COR-L47 (cell line): ENCODE measurements at places on chromosomes 3 and 15.

GRCh38 chr15:32717426-32718226 is at the start of gene GREM1:
TSS of gene GREM1 (plus strand) at chr15:32718004. CDS start at chr15:32730691, 12,687 bp downstream.
- DNase-seq, result no peak

GRCh38 chr15:69782809-69783208 is 314.9 kb downstream of the TLE3 start:
- DNase-seq, result no peak

GRCh38 chr15:50046159-50046558 is 72.9 kb downstream of the ATP8B4 start:
- no peak for DNase-seq

- DNase-seq, result no peak
These were observed 9.1 kb downstream of the MESP2 start for GRCh38 chr15:89785064-89785773.

GRCh38 chr3:192229866-192230265 is 497.5 kb downstream of the FGF12 start:
- no peak for DNase-seq

- DNase-seq, result no peak
These were observed 20.1 kb downstream of the SLC15A2 start for GRCh38 chr3:121914081-121914998.

DNA sequence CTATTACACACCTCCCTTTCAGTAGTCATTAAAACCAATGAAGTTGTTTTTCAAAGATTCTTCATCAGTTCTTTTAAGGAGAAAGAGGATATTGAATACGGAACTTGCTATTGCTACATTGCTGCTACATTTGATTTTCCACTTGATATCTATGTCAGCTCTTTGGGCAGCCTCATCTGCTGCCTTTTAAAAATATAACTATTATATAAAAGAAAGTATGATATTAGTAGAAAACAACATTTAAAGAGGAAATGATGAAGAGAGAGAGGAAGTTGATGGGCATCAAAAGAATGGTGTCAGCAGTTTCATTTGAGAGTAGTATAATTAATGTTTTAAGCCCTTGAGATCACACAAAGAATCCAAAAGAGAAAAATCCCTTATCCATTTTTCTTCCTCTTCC is 171.4 kb downstream of the NFKBIZ start:
- DNase-seq, result no peak

DNA sequence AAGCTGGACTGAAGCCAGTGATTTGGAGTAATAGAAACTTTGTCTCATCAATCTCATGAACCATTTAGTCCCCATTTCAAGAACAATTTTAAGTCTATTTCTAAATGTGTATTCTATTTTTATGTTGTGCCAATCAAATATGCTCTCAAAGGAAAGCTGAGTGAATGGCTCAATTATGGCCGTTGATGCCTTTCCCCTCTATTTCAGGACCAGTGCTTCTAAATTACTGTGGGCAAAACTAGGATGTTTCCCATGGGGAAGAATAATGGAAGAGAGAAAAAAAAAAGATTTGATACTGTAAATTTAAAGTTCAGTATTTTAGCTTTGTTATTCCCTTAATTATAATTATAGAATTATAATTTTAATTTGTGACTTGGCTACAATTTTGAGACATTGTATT is 110.1 kb downstream of the CADM2 start:
- no peak for DNase-seq

DNA sequence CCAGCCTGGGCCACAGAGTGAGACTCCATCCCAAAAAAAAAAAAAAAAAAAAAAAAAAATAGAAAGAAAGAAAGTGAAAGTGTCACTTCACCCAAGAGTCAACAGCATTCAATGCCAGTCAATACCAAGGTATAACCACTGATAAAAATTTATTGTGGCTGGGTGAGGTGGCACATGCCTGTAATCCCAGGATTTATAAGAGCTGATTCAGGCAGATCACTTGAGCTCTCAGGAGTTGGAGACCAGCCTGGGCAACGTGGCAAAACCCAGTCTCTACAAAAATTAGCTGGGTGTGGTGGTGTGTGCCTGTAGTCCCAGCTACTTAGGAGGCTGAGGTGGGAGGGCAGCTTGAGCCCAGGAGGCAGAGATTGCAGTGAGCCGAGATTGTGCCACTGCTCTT is 46.5 kb upstream of the PIK3CB start:
- no peak for DNase-seq

- DNase-seq, result no peak
These were observed 179.9 kb upstream of the C2CD4B start for GRCh38 chr15:62344806-62345539.

DNA sequence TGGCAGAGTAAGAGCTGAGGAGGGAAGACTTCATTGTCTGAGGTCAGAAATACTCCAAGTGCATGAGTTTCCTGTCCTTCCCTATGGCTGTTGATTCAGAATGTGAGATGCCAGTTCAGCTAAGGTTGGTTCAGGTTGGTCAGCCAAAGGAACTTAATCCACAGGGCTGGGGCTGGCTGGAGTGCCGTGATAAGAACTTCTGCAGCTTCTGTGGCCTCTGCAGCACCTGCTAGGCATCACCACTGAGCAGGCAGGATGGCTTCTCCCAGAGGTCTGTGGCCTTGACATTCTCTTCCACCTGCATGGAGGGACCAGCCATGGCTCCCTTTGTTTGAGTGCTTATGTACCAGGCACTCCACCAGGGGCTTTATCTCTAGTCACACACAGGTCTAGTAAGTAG is 109.5 kb upstream of the PLXNA1 start:
- no peak for DNase-seq

DNA sequence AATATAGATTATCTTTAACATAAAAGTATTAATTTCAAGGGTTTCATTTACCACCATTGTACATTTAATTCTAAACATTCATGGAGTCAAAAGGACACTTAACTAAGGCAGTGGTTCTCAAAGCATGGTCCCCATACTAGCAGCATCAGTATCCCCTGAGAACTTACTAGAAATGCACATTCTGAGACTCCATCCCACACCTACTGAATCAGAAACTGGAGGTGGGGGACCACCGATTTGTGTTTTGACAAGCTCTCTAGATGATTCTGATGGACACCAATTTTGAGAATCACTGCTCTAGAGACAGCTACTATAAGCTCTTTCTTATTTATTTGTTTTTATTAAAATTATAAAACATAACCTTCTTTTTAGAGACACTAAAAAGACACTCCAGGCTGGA is 34.0 kb downstream of the SENP5 start:
- no peak for DNase-seq

- DNase-seq, result no peak
These were observed 407.7 kb upstream of the C2CD4B start for GRCh38 chr15:62572797-62573196.

DNA sequence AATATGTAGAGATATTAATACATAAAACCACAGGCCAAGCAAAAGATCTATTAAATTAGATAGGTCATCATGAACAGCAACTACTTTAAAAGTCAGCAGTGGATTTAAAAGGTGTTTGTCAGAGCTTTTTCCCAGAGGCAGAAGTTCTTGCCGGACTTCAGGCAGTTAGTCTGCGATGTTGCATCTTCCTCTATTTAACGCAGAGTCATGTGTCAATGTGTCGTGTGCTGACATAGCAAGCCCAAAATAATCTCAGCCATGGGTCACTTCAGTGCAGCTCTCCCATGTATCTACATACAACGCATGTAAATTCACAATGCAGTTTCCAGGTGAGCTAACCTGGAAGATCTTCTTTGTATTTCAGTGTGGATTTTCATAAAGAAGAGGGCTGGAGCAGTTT is 8.0 kb upstream of the TMEM212 start:
- no peak for DNase-seq

DNA sequence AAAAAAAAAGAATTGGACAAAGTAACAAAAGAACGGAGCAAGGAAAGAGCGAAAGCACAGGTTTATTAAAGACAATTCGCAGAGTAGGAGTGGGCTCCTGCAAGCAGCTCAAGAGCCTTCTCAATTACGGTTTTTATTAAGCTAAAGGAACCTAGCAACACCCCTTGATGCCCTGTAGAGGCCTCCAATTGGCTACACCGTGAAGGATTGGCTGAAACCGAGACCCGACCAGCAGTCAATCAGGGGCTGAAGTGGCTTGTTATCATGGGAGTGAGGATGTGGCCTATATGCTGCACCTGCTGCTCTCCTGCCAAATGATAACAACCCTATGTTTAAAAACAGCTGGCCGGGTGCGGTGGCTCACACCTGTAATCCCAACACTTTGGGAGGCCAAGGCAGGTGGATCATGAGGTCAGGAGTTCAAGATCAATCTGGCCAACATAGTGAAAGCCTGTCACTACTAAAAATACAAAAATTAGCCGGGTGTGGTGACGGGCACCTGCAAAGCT is 20.4 kb upstream of the AP3B2 start:
- DNase-seq, result no peak

DNA sequence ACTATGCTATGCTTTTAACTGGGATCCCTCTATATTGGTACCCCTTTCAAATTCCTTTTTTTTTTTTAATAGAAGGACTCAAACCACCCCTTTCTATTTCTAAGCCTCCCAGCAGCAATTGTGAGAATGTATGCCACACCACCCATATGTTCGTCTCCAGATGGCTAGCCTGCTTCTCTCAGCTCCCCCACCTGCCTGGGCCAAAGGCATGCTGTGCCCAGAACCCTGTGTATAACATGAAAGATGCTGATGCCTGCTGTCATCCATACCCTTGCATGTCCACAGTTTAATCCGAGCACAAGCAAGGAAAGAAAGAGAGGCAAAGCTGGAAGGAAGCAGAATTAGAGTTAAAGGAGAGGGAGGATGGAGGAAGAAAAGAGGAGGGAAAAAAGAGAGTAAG is 159.5 kb upstream of the CNTN6 start:
- no peak for DNase-seq

- DNase-seq, result no peak
These were observed 262.3 kb upstream of the HES1 start for GRCh38 chr3:193873426-193874201.

DNA sequence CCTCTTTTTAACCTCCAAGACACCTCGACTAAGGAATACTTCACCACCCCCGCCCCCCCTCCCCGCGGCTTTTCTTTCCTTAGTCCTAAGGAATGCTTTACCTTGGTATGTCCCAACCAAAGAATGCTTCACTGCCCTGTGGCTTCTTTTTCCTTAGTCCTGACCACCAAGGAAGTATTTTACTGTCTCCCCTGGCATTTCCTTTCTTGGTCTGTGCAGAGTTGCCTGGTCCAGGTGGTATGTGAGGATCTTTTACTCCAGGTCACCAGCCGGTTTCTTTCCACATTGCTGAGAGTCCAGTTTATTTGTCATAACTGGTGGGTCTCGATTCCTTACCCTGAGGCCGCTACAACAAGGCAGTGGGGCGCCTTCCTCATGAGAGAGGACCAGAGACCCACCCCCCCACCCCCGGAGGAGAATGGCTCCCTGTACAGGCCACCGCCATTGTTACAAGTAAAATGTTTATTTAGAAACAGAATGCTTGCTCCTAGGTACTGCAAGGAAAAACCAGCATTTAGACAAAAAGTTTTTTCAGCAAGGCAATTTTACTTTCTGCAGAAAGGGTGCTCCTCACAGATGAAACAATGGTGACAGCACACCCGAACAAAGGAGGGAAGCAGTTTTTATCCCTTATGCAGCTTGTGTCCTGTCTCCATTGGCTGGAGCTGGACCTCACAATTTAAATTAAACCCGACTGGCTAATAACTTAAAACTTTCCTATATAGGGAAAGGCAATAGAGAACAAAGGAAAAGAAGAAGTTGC is 23.1 kb upstream of the MTHFS start:
- DNase-seq, result no peak

DNA sequence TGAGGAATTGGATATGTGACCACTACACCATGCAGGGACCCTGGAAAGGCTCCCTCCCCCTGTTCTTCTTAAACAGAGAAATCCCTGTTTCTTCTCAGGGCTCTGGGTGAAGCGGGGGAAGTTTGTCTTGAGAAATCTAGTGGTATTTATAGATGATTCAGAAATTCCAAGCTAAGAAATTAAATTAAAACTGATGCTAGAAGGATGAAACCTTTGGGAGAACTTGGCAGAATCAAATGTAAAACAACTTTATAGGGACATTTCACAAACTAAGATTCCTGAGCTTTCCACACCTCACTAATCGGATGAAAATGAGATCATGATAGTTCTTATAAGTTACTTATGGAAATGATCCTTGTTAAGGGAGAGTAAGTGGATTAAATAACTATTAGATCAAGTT is 54.2 kb downstream of the FBXL2 start:
- DNase-seq, result no peak
